ENCODE measurements at places on chromosomes 7 and 10.
A peak's percentile ranks its signal among the peaks of the same experiment; 100 is the strongest.

- no peak for DNase-seq
Observed at GRCh38 chr7:83161899-83162401, 734 bp downstream of the PCLO start.

DNA sequence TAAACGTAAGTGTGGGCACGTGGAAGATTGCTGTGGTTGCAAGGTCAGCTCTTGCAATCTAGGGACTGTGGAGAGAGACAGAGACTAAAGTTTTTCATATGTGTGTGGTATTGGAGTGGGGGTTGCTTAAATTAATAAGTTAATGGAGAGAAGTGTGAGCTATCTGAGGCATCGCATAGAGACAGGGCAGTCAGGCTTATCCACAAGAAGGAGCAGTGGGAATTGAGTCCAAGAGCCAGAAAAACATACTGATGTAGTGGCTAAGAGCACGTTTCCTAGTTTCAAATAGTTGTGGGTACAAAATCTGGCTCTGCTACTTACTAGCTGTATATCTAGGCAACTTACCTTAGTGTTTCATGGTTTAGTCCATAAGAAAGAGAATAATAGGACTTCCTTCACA lies 65.8 kb downstream of the SORCS3 start:
- no peak for DNase-seq

DNA sequence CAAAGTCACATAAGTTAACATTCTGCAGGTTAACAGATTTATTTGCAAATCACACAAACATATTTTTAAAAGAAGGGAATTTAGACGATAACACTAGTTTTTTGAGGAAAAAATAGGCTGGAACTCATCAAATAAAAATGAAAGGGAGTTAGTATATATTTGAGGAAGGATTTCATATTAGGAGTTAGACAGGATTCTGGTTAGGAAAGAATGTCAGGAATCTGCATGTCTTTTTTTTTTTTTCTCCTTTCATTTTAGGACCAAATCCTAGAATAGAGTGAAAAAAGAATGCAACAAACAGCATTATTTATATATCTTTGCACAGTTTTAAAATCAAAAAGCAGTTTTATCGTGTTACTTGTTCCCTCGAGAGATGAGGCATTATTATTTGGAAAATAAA lies 8.9 kb upstream of the TRDMT1 start:
- no peak for DNase-seq

GRCh38 chr7:131071786-131072504 lies 255.7 kb upstream of the MKLN1 start:
- peak; percentile 97 for DNase-seq

- no peak for DNase-seq
Observed at GRCh38 chr7:114670676-114671075, 251.2 kb upstream of the MDFIC start.

Data from NCI-H2029 (cell line).